NCI-H345 (cell line): ENCODE measurements at places on chromosomes 3 and 15.

- no peak for DNase-seq
These were observed at the start of gene GRK7 for GRCh38 chr3:141763088-141763750. Gene GRK7, plus strand, starts transcription at chr3:141763408. Its CDS starts 14,877 bp downstream, at chr3:141778285.

- DNase-seq = no peak
These were observed 23.6 kb upstream of the DUT start for GRCh38 chr15:48307586-48307985.

- DNase-seq = no peak
These were observed 97.2 kb downstream of the SEMA5B start for GRCh38 chr3:122930063-122930997.

GRCh38 chr3:79258479-79258878 is 509.3 kb downstream of the ROBO1 start:
- no peak for DNase-seq

DNA sequence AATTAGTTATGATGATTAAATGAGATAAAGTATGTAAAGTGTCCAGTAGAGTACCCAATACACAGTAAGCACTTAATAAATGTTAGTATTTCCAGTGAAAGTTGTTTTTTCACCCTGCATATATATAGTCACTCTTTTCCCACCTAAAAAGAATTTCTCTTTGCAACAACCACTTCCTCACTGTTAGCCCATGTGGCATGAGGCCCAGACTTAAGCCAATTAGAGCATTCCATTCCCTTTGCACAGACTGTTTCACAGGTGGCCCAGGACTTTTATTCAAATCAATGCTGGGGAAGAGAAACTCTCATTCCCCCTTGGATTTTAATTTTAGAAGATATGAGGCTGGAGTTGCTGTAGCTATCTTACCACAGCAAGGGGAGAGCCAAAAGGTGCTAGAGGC is 3.7 kb downstream of the IFT80 start:
- no peak for DNase-seq

DNA sequence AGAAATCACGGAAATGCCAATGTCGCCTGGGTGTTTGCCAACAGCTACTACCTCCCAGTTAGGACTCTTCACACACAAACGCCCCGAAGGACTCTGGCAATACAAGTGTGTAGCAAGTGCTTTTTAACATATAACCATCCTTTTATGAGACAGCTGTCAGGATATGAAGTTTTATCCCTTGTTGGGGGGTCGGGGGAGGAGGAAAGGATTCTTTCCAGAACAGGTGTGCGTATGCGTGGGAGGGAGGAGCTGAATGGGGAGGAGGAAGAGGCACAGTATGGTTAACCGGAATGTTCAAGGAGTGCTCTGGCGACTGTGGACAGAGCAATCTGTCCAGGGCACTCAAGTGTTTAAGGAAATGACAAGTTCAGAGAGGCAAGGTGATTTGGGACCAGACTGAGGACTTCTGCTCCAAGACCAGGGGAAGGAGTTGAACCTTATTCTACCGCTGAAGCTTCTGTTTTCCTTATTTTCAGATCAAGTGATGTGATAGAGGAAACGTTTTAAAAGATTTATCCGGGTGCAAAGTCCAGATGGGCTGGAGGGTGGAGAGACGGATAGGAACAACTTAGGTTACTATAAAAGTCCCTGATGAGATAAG is 1.3 kb downstream of the TSPAN3 start:
- no peak for DNase-seq

GRCh38 chr3:49278548-49278947 is 1.5 kb upstream of the C3orf62 start:
- no peak for DNase-seq

- DNase-seq = no peak
These were observed 428 bp downstream of the LYSMD4 start for GRCh38 chr15:99732751-99733267.

DNA sequence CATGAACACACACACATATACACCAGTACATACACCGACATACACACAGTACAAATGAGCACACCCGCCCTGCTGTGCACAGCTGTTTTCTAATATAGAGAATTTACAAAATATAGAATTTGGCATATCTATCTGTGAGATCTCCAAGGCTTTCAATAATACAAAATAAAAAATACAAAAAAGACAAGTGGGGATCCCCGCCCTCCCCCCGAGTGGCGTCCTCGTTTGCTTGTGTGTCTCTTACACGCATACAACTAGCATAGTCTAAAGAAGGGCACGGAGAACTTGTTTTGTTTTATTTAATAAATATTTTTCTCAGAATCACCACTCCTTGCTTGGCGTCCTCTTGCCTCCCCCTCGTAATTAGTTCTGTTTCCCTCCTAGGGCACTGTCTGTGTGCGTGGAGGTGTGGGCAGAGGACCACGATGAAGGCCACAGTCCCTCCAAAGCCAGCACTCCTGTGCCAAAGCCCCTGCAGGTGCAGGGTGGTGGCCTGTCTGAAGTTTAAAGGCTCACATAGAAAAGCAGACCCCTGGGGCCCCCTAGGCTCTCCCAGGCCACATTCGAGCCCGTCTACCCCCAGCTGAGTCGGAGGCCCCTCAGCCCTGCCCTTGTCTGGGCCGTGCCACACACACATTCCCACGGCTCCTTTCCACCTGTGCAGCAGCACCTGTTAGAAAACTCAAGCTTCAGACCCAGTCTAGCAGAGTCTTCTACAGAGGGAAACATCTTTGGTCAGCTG is 82.1 kb downstream of the SEC22A start:
- DNase-seq = no peak

DNA sequence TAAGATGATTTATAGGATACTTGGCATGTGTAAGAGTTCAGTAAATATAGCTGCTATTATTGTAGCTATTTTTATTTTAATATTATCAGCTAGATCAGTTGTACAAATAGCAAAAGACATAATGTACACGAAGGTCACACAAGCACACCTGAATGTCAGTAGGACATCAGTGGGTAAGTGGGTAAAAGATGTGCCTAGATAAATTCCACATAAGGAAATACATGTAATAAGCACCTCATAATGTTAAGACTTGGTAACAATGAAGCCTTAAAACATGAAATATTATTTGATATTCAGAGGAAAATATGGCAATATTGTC is 41.5 kb downstream of the ABHD2 start:
- DNase-seq = no peak

DNA sequence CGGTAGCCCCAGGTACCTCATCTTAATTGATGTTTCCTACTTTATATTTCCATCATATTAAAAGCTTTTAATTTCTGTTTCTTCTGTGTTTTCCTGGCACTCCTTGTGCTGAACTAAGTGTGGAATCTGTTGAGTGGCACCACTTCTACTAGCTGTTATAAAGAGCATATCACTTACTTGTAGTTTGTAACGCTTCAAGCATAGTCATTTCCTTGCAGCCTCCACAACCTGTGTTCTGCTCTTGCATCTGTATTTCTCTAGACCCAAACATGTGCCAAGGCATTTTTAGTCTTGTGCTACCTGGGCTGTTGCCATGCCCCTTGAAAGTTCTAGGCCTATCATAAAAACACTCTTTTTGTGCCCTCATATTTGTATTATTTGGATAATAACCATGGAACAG is 16.0 kb downstream of the ZNF654 start:
- no peak for DNase-seq

GRCh38 chr3:132407025-132407424 is 10.3 kb upstream of the DNAJC13 start:
- no peak for DNase-seq

DNA sequence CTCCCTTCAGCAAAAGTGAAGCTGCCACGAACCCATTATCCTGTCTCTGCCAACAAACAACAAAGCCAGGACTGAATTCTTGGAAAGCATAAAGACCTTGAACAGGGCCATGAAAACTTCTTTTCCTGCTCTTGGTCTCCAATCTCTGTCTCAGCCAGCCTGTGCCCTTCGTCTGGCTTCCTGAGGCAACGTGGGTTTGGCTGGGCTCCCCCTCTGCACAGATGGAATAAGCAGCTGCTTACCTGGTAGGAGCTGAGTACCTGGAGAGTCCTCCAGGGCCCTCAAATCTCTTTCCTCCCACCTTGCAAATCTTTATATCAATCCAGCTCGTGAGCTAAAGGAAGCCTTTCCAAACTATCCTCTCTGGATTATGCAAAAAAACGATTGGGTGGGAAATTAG is 97.6 kb upstream of the PSMD6 start:
- no peak for DNase-seq
